Inflammatory macrophage (primary cell): ENCODE measurements at places on chromosomes 2 and 18.

- no peak for DNase-seq
Measured at GRCh38 chr2:135585586-135585985, 54.3 kb downstream of the R3HDM1 start.

DNA sequence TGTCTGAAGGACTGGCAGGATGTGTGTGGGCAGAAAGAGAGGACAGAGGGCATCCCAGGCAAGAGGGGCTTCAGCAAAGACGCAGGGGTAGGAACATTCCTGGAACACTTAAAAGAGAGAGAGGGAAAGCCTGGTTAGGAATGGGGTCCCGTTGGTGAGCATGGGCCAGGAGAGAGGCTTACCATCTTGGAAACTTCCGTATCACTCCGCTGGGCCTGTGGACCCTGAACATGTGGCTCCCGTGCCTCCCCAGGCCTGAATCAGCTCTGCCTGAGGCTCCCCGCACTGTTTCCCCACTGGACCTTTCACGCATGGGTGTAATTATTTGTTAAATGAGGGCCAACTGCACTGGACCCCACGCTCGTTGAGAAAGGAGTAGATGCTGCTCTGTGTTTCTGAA is 191.1 kb upstream of the GLI2 start:
- DNase-seq, result no peak

- DNase-seq, result no peak
Measured at GRCh38 chr2:159399716-159400415, 113.4 kb upstream of the WDSUB1 start.

- no peak for DNase-seq
Measured at GRCh38 chr2:26740346-26740745, 23.7 kb upstream of the SLC35F6 start.

DNA sequence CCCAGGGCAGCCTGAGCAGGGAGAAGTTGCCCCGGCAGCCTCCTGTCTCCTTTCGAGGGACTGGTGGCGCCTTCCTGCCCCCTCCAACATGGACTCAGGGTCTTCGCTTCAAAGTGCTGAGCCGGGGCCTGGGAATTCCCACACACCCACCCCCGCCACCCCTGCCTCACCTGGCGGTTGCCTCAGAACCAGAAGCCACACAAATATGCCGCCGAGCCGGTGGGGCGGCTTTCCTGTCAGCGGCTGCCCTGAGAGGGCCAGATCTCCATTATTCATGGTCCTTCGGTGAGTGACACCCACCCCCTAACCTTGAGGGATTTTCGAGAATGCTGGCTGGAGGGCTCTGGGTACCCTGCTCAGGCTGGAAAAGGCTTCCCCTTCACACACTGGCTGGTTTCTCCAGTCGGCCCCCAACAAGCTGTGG is 71.7 kb downstream of the SMAD7 start:
- no peak for DNase-seq

DNA sequence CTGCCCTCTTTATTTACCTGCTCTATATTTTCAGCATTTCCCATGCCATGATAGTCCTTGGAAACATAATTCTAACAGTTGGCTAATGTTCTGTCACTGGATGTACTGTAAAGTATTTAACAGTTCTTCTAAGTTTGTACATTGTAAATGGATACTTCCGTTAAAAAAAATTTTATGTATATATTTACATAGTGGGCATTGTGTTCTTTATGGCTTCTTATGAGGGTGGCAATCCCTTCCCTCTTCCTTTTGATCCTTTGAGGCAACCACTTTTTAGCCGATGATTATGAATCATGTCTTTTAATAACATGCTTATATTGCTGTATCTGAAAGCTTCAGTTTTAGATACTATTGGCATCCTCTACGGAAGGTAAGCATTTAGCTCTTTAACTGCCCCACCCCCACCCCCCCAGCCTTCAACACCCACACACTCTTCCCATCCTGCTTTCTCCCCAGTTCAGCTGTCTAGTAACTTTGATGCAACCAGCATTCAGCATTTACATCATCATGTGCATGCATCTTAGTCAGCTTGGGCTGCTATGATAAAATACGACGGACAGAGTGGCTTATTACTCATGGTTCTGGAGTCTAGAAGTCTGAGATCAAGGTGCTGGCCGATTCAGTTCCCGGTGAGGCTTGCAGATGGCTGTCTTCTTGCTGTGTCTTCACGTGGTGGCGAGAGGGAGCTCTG is 21.0 kb upstream of the EDAR start:
- peak; percentile 15 for DNase-seq

DNA sequence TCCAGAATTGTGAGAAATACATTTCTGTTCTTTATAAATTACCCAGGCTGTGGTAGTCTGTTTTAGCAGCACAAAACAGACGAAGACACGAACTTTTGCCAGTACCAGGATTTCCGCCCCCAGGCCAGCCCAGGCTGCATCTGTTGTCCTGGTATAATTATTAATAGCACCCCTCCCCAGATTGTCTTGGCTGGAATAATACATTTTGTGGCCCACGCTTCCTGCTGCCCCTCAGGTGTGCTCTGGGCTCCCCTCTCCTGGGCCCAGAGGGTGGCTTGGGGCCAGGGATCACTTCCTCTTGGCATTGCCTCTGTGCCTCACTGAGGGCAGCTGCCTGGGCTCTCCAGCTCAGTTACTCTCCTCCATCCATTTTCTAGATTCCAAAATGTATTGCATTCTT is 102.1 kb upstream of the HS6ST1 start:
- no peak for DNase-seq

GRCh38 chr2:133541376-133541775 is 26.9 kb downstream of the NCKAP5 start:
- no peak for DNase-seq

GRCh38 chr2:37391711-37392110 is 47.3 kb downstream of the QPCT start:
- DNase-seq, result peak; percentile 51
